ENCODE measurements at places on chromosomes 5 and 9.

DNA sequence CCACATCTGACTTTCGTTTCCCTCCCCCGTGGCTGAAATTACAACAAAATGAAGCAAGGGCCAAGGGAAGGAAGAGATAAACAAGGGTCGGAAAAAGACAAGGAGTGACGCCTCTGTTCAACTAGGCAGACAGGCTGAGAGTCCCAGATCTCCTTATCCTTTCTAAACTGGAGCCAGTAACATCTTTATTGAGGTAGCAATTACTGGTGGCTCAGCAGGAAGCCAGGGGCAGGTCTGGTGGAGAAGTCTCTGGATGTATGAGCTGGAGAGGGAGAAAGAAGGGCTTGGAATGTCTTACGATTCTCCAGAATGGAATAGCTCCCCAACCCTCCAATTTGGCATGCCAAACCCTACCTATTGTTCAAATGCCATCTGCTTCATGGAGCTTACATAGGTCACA, 190.8 kb upstream of the BRINP1 start:
- no peak for DNase-seq

- DNase-seq = no peak
These were observed 8.1 kb downstream of the FGF18 start for GRCh38 chr5:171427318-171428167.

DNA sequence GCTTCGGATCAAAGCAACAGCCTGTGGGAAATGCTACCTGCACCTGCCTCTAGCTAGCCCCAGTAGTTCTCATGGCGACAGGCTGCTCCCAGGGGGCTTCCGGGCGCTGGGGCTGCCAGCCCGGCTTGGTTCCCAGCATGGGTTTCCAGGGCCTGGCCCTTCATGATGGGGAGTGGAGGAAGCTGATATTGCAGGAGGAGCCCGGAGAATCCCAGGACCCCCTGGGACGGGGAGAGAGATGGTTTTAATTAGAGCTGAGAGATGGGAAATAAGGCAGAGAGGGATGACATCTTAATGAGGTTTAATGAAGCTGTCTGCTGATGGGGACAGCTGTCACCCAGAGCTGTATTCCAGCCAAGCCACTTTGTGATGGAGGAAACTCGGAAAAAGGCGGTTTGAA, 78.6 kb downstream of the CFAP77 start:
- no peak for DNase-seq

GRCh38 chr9:93133681-93134014, 403 bp downstream of the NINJ1 start:
- DNase-seq = no peak

GRCh38 chr5:168860503-168860902, 281.3 kb upstream of the PANK3 start:
- no peak for DNase-seq

- no peak for DNase-seq
These were observed 44.0 kb downstream of the FANCC start for GRCh38 chr9:95273369-95274022.

GRCh38 chr5:172789687-172790495, 18.9 kb upstream of the DUSP1 start:
- DNase-seq = no peak

DNA sequence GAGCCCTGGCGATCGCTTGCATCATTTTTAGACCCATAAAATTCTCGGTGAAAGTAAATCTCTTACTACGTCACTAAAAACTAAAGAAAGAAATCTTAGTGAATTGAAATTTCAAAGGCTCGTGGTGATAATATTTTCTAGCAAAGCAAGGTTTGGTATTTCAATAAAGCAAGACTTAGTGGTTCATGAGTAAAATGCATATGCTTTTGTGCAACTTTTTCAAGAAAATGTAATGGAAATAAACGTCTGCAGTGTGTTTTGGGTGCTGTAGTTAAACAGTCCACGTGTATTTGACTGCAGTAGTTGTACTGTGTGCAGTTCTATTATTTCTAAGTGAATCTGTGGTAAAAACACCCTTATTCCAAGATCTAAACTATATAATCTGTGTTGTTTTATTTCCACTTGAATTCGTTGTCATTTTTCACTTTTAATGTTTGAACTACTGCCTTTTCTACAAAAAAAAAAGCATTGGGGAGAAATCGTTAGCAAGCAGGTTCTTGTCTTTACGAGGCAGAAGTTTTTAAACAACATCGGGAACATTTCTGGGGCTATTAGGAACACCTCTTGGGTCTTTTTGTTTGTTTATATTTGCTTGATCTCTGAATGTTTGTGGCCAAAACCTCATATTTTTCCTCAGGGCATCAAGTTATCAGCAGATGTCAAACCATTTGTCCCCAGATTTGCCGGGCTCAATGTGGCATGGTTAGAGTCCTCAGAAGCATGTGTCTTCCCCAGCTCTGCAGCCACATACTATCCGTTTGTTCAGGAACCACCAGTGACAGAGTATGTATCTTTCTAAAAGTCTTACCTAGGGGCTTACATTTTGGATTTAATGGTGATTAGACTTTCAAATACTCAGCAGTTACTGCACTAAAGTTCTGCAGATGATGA, 960 bp downstream of the SECISBP2 start:
- no peak for DNase-seq

- DNase-seq = no peak
These were observed 51.3 kb upstream of the PRLR start for GRCh38 chr5:35281613-35282012.

- no peak for DNase-seq
These were observed 20.8 kb upstream of the PTBP3 start for GRCh38 chr9:112354081-112354743.

DNA sequence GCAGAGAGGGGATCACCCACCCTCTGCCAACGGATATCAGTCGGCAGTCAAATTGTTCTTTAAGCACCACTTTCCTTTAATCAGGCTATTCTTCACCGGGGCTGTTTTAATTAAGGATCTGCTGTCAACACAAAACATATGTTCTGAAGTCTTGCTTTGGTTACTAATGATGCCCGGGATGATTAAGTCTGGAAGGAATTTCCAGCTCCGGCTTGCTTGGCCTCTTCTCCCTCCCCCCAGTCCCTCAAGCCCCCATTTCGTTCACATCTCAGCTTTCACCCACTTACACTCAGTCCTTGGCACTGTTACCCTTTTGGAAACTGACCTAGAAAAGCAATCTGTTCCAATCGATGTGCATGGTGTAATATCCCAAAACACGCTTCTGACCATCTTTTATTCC, 74.7 kb downstream of the MSX2 start:
- DNase-seq = no peak

DNA sequence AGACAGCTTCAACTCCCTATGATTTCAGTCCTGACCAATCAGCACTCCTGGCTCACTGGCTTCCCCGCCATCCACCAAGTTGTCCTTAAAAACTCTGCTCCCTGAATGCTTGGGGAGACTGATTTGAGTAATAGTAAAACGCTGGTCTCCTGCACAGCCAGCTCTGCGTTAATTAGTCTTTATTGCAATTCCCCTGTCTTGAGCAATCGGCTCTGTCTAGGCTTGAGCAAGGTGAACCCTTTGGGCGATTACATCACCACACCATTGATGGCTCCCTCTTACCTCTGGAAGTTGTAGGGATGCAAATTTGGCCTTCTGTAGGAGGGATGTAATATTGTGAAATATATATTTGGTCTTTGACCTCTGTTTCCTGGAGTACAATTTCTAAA, 2.9 kb upstream of the SLC23A1 start:
- DNase-seq = no peak

- peak; percentile 55 for DNase-seq
These were observed 40.1 kb downstream of the PRRT1B start for GRCh38 chr9:131585375-131585774.

DNA sequence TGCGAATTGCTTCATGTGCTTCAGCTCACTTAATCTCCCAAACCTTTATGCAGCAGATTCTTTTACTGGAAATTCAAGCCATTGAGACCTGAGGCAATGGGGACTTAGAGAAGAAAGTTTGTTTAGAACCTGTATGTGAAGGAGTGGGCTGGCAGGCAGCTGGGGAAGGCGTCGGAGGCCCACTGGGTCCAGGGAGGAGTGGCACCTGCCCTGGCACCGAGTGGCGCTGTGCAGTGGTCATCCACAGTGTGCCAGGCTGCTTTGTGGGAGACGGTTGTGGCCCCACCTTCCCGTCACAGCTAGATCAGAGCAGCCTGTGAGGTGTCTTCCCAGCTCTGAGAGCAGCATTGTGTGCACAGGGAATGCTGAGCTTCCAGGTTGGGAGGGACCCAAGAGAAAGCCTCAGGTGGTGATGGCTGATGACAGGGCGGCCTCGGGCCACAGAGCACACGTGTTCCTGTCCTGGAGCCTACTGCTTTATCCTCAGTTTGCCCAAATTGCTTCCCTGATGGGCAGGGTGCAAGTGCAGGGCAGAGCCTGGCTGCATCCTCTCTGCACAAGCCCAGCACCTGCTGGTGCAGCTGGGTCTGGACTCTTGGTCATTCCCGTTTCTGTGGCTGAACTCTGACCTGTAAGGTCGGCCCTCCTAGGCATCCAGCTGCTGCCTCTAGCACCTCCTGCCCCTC, 175.2 kb downstream of the CACNA1B start:
- no peak for DNase-seq

GRCh38 chr5:87732875-87733768, 320.4 kb upstream of the CCNH start:
- DNase-seq = no peak

DNA sequence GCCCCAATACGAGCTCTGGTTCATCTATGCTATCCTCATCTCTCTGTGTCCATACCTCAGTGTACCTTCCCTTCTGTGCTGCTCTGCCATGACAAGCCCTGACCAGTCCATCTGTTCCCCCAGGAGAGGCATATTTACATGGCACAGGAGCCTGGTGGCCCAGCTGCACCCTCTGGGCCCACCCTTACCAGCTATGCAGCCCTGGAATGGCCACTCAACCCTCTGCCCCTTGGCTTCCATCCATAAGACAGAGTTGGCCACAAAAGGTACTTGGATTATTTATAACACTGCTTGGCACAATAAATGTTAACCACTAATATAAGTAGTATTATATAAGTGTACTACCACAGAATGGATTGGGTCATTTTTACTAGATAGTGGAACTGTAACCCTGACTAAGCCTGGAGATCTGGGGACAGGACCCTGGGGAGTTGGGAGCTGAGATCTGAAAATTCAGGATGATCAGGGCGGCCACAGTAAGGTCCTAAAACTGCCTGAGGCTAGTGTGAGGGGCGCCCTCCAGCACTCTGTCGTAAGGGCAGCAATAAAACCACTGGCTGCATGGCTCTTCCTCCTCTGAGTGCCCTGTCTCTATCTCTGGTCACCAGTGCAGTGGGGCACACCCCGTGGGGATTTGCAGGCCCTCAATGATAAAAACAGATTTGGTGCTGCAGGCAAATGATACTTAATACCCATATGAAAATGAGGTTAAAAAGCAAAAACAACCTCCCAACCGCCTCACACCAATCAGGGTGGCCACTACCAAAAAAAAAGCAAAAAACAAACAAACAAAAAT, 65.8 kb downstream of the SEMA4D start:
- no peak for DNase-seq

GRCh38 chr5:151740336-151740942, 18.0 kb downstream of the ATOX1 start:
- no peak for DNase-seq

- no peak for DNase-seq
These were observed 2.0 kb downstream of the JMY start for GRCh38 chr5:79237740-79238560.

DNA sequence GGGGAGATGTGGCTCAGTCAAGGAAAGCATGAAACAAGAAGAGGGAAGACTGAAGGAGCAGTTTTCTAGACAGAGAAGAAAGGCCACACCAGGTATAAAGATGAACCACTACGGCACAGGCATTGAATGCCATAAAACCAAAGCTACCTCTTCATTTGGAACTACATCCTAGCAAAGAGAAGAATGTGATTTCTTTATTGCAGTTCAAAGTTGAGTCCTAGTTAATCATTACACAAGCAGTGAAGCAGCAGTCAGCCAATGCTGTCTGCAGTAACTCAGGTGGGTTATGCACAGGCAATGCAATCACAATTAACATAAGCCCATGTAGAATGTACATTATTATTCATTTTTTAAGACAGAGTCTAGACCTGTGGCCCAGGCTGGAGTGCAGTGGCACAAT, 21.7 kb upstream of the PCAT7 start:
- DNase-seq = no peak

DNA sequence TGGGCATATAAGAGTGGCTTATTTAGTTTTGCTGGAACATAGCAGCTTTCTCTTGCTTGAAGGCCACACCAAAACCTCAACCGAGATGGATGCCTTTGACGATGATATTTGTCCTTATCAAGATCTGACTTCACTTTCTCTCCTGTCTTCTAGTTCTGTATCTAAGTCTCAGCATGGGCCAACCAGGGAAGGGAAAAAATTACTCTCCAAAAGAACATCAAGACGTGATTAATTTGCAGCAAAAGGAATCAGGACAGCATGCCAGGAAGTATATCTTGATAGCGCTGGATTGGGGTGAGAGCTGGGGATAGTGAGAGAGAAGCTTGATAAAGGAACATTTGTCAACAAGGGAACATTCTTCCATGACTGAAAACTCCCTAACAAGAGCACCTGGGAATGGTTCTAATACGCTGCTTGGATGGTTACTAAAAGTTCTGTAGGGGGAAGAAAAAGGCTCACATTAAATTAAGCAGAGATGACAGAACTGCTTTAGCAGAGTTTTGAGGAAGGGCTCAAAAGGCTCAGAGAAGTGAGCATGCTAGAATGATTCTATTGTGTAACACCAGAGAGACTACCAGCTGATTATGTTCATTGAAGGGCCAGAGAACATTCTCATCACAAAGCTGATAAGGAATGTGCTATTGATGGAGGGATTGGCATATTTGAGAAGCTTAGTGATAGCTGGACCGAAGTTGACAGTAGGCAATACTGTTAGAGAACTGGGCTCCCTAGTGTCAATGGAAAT, 21.6 kb upstream of the ANXA1 start:
- no peak for DNase-seq

DNA sequence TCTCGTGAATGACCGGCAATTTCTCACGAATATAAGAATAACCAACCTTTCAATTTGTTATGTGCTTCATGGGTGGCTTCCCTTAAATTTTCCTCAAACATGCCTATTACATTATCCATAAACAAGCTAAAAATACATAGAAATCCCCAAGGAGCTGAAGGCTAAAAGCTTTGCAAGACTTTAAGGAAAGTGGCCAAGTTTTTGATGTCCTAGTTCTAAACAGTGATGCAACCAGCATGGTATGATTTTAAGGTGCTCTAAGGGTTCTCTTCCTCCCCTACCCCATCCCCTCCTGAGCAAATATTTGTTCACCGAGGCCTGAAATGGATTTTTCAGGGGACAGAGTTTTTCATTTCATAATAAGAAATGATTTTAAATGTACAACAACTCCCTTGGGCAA, 79.8 kb downstream of the RGS7BP start:
- DNase-seq = no peak

GRCh38 chr5:139177809-139178588, 20.2 kb downstream of the SIL1 start:
- DNase-seq = no peak

DNA sequence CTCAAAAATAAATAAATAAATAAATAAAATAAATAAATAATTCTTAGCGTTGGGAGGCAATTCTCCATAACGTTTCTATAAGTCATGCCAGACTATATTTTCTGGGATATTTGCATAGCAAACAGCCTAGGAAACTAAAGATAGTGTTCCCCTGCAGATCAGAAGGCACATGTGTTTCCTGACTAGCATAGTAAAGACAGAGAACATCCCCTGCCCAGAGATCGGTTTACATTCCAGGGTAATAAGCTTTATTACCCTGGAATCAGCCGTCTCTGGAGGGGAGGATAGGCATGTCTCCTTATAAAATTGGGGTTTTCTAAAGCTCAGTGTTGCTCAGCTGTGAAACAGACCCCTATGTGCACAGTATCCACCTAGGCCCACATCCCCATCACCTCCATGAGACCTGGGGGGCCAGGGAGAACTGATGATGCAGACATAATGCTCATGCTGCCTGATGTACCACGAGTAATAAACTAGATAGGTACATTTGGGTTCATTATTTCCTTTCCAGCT, 36.9 kb upstream of the IFNK start:
- no peak for DNase-seq

Measured in NK-92 treated with Interleukin-12 subunit alpha and Interleukin-12 subunit beta, amount 100 ng/mL, for 24 hours (cell line).